ENCODE measurements at places on chromosomes 13 and 19.

DNA sequence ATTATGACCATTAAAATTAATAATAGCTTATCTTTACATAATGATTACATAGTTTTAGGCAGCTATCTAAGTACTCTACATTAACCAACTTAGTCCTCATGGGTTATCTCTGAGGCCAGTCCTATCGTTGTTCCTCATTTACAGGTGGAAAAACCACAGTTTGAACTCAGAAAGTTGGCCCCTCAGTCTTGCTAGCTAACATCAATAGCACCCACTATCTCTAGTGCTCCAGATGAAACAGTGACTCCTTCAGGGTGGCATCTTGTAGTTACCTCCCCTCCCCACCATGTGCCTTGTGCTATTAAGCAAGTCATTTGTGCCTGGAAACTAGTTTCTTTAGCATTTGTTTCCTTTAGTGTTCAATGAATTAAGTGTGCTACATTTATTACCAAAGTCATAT, 1086.7 kb downstream of the EFNB2 start:
- no peak for DNase-seq

DNA sequence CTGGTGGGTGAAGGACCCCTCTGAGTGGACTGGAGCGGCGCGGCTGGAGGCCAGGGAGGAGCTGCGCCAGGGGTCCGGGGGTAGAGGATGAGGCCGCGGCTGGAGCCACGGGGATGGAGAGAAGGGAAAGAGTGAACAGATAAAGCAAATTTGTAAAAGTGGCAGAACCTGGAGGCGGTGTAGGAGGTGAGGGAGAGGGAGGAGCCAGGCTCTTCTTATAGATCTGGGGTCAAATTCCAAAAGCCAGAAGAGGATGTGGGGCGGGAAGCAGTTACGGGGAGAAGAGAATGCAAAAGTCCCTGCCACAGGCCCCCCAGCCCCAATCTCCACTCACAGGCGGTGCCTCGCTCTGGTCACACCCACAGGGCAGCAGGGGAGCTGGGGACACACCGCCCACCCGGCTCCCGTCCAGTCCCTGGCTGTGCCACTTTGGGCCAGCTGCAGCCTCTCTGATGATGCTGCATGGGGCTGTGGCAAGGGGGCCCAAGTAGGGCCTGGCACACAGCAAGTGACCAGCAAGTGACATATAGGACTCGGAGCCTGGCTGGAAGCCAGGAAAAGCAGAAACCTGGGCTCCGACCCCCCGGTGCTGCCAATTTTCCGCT, 11.1 kb downstream of the LRRC4B start:
- DNase-seq, result no peak

GRCh38 chr19:38503077-38503410, 69.6 kb downstream of the RYR1 start:
- DNase-seq, result no peak

- no peak for DNase-seq
Observed at GRCh38 chr13:65724226-65724625, 1505.9 kb downstream of the PCDH9 start.

GRCh38 chr13:107545946-107546502, 669.3 kb downstream of the LIG4 start:
- no peak for DNase-seq

GRCh38 chr13:56659041-56659471, 481.7 kb upstream of the PRR20A start:
- DNase-seq, result no peak

DNA sequence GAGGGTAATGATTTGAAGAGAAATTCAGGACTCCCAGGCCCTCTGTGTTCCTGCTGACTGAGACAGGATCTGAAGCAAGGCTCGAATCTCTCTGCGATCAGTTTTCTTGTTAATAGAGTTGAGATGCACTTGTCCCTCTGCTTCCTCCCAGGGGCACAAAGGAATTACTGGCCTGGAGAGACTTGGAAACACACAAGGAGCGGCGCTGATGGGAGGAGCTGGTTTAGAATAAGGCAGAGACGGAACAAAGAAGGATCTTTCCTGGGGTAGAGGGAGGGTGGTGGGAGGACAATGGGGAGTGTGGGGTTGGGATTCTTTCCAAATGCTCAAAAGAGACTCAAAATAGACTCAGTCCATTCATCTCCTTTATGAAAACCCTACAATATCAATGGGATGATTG, 719.1 kb downstream of the UQCRFS1 start:
- DNase-seq, result no peak

All from stimulated activated CD4-positive, alpha-beta T cell treated with anti-CD3 and anti-CD28 coated beads, Interleukin-2, amount 100 ng/mL, for 4 hours (primary cell).